Activated CD4-positive, alpha-beta T cell treated with anti-CD3 and anti-CD28 coated beads, Interleukin-2, amount 50 U/mL, for 48 hours (primary cell): ENCODE measurements at places on chromosomes 1 and 21.

DNA sequence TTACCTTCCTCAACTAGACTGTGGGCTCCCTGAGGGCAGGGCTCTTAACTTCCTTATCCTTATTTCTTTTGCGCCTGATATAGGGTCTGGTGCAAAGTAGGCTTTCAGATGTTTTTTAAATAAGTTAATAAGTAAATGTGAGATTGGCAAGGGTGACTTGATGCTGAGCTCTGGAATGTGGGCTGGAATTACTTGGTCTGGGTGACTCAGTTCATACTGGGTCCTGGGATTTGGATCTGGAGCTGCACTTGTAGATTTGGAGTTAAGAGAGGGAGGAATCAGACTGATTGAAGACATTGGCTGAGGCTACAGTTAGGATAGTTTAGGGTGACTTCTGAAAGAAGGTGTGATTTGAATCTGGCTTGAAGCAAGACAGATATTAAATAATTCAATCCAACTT, 190.9 kb downstream of the GIPC2 start:
- DNase-seq, result no peak

GRCh38 chr1:54124472-54124871, 28.3 kb downstream of the CDCP2 start:
- no peak for DNase-seq

GRCh38 chr1:6086762-6087376, 41.2 kb downstream of the KCNAB2 start:
- no peak for DNase-seq

DNA sequence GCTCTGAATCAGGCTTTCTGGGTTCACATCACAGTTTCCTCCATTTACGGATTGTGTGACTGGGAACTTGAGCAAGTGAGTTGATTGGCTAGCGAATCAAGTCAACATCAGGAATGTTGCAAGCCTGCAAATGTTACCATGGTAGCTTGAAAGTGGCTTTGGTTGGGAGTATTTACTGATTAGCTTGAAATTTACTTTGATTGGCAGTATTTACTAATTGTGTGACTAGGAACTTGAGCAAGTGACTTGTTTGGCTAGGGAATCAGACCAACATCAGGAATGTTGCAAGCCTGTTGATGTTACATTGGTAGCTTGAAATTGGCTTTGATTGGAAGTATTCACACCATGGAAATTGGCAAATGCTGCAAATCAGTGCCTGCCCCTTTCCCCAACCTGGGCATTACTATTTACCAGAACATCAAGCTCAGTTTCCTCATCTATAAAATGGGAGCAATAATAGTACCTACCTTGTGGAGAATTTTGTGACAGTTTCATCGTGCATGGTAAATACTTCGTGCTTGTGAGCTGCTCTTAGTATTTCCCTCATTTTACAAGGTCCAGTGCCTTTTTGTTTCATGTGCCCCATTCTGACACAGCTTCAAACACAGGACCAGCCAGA, 23.1 kb upstream of the B3GALNT2 start:
- no peak for DNase-seq
